Stimulated activated CD8-positive, alpha-beta memory T cell treated with anti-CD3 and anti-CD28 coated beads, Interleukin-12 subunit alpha, Interleukin-12 subunit beta, amount 100 ng/mL, for 4 hours (primary cell): ENCODE measurements at places on chromosomes 1 and 21.

GRCh38 chr1:204400882-204401510 lies 10.6 kb downstream of the PPP1R15B start:
- no peak for DNase-seq

DNA sequence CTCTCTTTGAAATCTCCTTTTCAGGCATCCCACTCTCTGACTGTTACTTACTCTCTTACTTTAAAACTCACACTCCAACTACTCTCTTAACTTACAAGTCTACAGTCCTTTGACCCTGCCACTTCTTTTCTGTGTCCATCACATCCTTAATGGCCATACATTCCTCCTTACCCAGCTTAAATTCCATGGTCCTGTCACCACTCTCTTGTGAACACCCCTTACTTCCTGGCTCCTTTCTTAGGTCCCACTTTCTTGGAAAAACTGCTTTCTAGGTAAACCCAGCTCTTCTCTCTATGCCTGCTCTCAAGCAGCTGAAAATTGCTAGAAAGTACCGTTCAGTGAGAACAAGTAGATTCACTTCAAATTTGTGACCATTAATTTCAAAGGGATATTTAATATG lies 109.1 kb downstream of the OLFML2B start:
- no peak for DNase-seq

DNA sequence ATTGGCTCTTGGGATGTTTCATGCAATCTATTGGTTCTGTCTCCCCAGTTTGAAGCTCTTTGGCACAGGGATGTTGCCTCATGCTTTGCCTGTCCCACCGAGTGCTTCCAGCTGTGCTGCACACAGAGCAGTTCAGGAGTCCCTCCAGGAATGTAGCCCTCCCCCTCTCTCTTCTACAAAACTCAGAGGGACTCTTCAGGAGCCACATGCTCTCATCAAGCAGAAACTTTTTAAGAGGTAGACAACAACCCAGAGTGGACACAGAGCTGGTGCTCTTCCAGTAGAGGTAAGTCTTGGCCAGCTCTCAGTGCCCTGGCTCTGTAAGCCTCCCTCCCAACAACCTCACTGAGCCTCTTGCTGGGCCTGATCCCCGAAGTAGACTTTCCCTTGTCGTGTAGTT lies 11.6 kb upstream of the ZNF697 start:
- no peak for DNase-seq

DNA sequence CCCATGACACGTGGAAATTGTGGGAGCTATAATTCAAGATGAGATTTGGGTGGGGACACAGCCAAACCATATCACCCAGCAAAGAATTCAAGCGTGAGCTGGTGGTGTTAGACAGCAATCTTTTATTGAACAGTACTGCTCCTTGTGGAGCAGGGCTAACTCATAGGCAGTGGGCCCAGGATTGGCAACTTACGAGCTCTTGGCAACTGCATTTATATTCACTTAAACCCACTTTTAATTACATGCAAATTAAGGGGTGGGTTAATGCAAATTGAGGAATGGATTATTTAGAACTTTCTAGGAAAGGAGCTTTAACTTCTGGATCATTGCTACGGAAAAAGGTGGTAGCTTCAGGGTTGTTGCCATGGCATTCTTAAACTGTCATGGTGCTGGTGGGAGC lies 135.6 kb upstream of the KAZN start:
- no peak for DNase-seq

DNA sequence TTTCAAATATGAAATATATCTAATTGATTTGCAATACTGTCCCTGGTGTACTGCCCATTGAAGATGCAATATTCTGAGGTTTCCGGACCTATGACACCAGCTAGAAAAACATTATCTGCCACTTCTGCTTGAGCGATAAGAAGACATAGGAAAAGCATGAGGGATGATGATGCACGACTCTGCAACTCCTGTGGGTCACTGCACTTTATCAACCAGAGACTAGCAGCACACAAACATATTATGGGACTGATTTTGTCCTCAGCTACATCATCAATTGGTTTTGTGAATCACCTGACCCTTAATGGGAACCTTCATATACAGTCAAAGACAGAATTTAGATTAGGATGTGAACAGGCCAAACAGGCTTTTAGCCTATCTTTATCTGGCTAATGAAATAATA lies 13.8 kb upstream of the KCNA3 start:
- no peak for DNase-seq

- DNase-seq: no peak
Observed at GRCh38 chr1:30816211-30817076, 58.9 kb upstream of the LAPTM5 start.

DNA sequence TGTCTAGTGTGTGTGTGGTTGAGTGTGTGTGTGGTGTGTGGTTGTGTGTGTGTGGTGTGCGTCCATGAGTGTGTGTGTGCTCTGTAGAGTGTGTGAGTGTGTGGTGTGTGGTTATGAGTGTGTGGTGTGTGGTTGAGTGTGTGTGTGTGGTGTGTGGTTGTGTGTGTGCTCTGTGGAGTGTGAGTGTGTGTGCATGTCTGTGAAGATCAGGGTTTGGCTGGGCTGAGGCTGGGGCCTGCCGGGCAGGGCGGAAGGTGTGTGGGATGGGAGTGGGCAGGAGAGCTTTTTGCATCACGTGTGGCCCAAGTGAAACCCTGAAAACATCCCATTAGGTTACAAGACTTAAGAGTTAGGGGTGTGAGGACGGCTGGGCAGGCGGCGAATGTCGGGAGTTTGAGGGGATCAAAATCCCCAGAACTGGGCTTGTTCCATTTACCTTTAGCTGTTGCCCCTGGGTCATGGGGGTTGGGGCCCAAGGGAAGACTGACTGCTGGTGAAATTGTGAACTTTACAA lies 2.9 kb upstream of the FCMR start:
- no peak for DNase-seq

DNA sequence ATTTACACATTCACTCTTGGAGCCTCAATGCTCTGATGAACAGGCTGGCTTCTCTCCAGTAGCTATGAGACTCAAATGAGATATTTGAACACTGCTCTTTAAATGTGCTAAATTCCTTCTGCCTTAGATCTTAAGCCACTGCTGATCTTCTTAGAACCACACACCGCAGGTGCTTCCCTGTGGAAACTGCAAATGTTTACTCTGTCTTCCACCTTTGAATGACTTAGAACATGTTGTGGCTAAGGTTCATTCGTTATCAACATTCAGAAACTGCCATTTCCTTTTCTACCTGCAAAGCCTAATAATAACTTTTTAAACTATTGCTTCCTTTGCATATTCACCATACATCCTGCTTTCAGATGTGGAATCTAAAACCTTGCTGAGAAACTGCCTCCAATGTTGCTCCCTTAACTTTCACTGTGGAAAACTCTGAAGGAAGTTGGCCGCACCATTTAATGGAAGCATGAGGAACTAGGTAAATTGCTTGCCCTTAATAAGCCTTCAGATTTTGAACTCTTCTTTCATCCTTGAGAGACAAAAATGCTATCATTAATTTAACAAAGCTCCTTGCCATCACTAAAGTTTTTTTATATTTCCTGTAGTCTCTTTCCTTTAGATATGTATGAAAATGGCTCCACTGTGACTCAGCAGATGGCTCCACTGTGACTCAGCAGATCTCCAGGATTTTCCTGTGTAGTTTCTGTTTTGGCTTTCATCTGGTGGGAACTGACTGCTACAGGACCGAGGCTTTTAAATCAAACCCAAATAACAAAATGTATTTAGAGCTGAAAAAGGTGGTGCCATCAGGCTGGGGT lies 143.8 kb downstream of the TNFSF18 start:
- no peak for DNase-seq

- no peak for DNase-seq
Observed at GRCh38 chr1:228405979-228406228, 731 bp downstream of the TRIM11 start.

GRCh38 chr1:222777463-222777862 lies 37.4 kb upstream of the DISP1 start:
- no peak for DNase-seq

GRCh38 chr1:216617081-216617875 lies 106.0 kb downstream of the ESRRG start:
- no peak for DNase-seq

GRCh38 chr1:198543670-198544260 lies 3.3 kb upstream of the ATP6V1G3 start:
- DNase-seq: no peak

DNA sequence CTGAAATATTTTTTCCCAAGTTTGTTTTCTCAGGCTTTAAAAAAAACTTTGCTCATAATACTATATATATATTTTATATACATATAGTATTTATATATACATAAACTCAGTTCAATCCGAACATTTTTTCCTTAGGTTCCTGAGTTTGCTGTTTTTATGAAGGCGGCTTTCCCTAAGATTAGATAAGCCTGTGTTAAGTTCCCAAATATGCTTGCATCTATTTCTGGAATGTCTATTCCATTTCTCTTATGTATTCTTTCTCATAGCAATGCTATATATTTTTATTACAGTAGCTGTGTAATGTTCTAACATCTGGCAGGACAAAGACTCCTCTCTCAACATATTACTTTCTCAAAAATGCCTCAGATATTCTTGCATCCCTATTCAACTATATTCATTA lies 45.9 kb downstream of the ADSS2 start:
- DNase-seq: no peak

DNA sequence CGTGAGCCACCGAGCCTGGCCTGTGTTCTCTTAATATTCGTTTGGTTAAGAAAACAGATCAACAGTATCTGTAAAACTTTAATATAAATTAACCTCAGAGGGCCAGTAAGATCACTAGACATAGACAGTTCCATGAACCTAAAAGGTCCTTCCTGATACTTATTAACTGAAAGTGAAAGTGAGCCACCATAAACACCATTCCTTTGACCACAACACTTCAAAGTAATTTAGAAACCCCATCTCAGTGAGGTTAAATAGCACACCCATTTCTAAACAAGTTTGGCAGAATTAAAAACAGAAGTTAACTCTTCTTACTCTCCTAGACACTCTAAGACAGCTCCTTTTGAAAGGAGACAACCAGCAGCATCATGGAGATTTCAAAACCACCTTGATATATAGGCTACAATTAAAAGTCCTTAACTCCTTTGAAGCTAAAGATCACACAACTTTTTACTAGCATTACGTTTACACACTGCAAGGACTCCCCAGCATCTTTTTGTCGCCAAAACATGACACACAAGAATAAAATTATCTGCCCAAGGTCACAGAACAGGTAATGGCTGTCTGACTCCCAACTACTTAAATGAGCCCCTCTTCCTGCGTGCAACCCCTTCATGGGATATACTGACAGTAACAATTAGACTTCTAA lies 2.2 kb downstream of the RNF19B start:
- no peak for DNase-seq

DNA sequence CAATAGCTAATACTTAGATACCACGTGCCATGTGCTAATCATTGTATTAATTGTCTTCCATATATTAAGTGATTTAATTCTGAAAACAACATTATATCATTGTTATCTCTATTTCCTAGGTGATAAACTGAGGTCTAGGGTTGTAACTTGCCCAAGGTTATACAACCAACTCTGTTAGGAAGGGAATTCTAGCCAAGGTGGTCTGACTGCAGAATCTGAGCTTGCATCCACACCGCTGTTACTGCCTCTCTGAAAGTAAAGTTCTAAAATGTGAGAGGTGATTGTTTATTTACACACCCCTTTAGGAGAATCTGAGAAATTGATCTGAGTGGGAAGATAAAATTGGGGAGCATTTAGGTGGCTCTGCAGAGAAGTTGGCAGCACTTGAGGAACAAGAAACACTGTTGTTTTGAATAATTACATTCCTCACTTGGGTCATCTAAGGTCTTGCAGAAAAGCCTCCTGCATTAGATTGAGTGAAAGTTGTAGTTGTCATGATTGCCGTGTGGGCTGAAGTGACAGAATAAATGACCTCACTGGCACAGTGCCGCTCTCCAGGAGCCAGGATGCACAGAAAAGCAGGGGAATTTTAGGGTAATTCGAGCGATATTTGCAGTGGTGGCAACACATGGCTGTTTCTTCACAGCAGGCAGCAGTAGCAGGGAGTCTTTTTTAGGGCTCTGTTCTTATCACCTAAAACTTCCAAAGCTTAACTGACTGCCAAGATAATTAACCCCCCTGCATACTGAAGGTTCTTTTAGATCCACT lies 121.7 kb downstream of the ADGRL4 start:
- DNase-seq: no peak

DNA sequence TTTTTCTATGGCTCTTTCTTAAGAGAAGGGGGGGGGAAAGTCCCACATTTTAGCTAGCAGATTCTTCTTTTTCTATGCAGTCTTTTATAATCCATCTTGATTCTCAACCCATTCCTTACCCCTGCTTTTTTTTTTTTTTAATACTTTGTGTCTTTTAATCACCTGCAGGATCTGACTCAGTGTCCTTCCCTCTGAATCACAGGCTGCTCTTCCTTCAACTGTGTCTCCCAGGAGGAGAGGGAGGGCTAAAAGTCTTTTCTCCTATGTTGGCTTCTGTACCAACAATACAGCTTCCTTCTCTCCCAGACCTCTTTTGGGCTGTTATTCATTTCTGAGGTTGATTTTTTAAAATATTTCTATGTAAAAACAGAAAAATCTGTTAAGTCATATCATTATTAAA lies 686.2 kb downstream of the ADGRL2 start:
- DNase-seq: no peak

GRCh38 chr1:85363521-85363920 lies 87.1 kb upstream of the BCL10 start:
- no peak for DNase-seq

GRCh38 chr1:17084787-17085186 lies 31.0 kb upstream of the SDHB start:
- no peak for DNase-seq

DNA sequence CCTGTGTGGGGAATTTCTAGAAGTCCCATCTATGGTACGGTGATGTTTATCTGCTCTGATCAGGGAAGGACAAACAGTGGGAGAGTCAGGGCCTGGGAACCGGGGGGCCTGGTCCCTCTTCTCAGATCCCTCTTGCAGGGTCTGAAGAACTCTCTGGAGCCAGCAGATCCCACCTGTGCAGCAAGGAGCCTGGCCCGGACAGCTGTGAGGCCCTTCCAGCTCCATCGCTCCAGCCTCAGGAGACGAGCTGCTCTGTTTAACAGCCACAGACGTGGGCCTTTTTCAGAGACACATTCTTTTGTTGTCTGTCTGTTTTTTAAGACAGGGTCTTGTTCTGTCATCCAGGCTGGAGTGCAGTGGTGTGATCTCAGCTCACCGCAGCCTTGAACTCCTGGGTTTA lies 14.5 kb downstream of the C1orf174 start:
- DNase-seq: no peak

DNA sequence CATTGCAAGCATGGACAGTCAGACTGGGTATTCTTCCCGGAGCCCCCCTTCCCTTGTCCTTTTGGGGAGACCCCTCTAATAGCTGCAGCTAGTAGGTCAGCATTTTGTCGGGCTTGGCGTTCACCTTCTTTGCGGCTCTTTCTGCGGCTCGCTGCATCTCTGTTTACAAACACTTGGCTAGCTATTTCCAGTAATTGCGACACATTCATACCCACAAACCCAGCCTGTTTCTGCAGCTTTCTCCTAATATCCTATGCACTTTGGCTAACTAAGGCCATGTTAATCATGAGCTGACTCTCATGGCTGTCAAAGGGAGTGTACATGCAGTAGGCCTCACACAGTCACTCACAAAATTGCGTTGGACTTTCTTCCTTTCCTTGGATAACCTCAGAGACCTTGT lies 716.4 kb downstream of the AMY1C start:
- DNase-seq: no peak
